ENCODE measurements at places on chromosomes 1 and 21. TPM values are rescaled to one million over a fixed set of nuclear protein-coding genes. Genes with fewer than 3 reads are reported as not detected.

Gene ATP1A1
- total RNA-seq = 244 TPM

Gene RC3H1
- 25.3 TPM for total RNA-seq

Gene C1orf94
- not detected for total RNA-seq

Gene SASS6
- 3.2 TPM for total RNA-seq

Gene TSPEAR
- total RNA-seq = not detected

Gene MX2
- 22.4 TPM for total RNA-seq

Gene ACOT11
- total RNA-seq = 19.3 TPM

Gene FASLG
- not detected for total RNA-seq

Gene ESRRG
- not detected for total RNA-seq

Gene MROH9
- not detected for total RNA-seq

Gene GJB5
- not detected for total RNA-seq

Gene PLA2G5
- 19.2 TPM for total RNA-seq

Gene NECAP2
- total RNA-seq = 55.1 TPM

Gene HMCN1
- 142 TPM for total RNA-seq

All from thoracic aorta (tissue), 2 donors.